ENCODE measurements at places on chromosomes 12 and 14.

GRCh38 chr12:131994589-131994988, 44.8 kb downstream of the EP400 start:
- DNase-seq, result no peak

DNA sequence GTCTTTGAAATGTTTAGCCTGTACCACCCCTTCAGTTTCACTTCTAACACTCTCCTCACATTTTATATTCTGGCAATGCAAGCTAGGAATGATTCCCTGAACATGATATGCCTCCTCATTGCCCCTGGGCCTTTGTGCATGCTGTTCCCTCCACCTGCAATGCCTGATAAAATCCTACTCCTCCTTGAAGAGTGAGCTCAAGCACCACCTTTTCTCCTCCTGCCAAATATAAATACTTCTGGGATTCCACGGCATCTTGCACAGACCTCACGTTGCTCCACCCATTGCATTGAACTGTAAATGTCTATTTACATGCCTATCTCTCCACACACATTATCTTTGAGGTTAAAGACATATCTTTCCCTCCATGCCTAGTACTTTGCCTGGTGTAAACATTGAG, 21.1 kb downstream of the NKX2-1 start:
- no peak for DNase-seq

DNA sequence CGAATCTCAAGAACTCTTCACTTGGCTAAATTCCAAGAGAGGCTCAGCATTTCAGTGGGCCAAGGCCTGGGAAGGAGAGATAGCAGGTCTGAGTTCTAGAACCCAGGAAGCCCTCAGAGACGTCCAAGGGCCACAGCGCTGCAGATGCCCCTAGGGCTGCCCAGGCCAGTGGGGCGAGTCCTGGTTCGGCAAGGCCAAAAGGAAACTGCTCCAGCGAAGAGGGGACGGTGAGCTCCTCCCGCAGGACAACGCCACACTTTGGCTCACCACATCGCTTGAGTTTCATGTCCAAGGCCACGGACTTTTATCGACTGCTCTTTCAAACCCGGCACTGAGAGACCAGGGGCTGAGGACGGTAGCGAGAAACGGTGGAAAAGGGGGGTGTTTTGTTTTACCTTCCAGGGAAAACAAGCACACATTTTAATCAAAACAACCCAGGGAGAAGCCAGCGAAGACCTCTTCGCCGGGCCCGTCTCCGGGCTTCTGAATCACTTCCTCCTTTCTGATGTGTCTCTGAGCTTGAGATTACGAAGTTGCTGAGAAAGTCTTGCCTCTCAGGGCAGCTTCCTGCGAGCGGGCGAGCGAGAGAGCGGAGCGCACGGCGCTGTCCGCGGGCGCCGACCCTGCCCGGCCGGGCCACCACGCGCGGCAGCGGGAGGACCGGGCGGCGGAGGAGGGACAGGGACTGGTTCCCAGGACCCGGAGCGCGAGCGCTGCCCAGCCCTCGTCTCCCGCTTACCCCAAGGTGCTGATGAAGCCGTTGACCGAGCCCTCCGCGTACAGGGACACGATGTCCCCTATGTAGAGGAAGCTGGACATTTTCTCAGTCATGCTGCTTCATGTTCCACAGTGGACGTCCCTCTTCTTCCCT, 808 bp downstream of the ITPR2 start:
- DNase-seq, result peak; percentile 37

- DNase-seq, result no peak
These were observed 31.0 kb downstream of the TMEM116 start for GRCh38 chr12:111981987-111982386.

- no peak for DNase-seq
These were observed 6.8 kb upstream of the SIVA1 start for GRCh38 chr14:104746071-104746545.

- no peak for DNase-seq
These were observed 75.0 kb upstream of the DYRK2 start for GRCh38 chr12:67573566-67573965.

DNA sequence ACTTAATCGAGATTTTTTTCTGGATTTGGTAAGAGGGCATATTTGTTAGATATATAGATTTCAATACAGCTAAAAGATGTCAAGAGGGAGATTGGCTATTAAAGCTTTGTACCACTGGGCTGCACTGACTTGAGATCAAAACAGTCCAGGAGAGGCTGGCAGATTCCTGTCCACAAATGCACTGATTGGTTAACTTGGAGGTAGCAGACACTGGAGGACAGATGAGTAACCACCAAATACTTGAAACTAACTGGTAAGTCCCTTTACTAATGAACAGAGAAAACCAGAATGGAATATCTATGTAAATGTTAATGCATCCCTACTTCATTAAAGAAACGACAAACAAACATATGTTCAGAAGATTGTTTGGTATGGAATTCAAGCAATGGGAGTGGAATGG, 416.6 kb downstream of the LRIG3 start:
- no peak for DNase-seq

- no peak for DNase-seq
These were observed 25.2 kb downstream of the WNK1 start for GRCh38 chr12:777550-778047.

GRCh38 chr12:78118036-78118435, 287.3 kb downstream of the NAV3 start:
- no peak for DNase-seq

DNA sequence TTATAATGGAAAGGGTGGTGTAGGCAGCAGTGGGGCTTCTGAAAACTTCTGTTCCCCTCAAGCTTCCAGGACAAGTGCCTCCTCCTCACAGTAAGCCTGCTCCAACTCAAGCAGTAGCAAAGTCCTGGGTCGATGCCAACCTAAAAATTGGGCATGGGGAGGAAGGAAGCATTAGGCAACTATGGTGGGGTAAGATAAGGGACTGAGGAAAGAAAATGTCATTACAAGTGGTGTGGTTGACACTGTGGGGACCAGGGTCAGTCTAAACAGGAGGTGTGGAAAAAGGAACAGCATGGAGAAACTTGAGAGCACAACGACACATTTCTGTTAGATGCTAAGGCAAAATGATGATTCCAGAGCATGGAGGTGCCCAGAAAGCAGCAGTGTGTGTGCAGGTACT, 34.9 kb downstream of the WIF1 start:
- no peak for DNase-seq

GRCh38 chr12:57488402-57489156, 711 bp downstream of the MARS1 start:
- no peak for DNase-seq

DNA sequence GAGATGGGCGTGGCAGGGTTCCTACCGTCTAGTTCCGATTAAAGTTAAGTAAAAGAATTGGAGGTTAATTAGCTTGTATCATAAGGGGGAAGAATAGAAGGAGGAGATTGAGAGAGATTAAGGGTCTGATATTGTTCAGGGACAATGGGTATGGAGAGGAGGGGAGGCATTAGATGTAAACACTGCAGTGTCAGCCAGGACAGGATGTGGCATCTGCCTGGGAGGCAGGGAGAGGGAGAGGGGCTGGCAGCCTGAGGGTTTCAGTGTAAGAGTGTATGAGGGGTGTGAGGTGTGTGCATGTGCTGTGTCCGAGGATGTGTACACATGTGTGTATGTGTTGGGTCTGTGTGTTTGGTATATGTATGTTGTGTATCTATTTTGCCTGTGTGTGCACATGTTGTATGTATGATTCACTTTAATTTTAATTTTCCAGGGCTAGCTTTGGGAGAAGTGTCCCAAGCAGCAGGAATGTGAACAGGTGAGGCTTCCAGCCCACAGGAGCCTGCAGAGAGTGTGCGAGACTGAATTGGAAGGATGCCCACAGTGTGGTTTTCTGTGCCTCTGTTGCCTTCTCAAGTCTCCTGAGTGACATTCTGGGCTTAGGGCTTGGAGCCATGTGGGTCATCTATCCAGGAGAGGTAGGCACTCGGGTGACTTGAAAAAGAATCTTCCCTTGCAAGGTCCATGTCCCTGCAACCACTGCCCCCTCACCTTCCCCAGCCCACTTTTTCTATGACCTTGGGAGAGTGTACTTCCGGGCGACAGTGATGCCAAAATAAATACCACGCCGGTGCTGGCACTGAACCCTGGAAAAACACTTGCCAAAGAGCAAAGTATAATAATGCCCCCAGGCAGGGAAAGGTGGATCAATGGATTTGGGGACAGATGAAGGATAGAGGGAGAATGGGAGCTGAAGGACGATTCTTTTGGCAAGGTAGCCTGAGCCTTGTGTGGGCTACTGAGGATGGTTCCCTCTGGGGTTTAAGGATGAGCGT, 36.8 kb upstream of the DCD start:
- peak; percentile 53 for DNase-seq

GRCh38 chr14:105582639-105583038, 56.3 kb downstream of the TMEM121 start:
- DNase-seq, result no peak

- no peak for DNase-seq
These were observed 216.4 kb downstream of the LRIG3 start for GRCh38 chr12:58703866-58704265.

- DNase-seq, result no peak
These were observed 650 bp downstream of the HEBP1 start for GRCh38 chr12:12999271-12999958.

DNA sequence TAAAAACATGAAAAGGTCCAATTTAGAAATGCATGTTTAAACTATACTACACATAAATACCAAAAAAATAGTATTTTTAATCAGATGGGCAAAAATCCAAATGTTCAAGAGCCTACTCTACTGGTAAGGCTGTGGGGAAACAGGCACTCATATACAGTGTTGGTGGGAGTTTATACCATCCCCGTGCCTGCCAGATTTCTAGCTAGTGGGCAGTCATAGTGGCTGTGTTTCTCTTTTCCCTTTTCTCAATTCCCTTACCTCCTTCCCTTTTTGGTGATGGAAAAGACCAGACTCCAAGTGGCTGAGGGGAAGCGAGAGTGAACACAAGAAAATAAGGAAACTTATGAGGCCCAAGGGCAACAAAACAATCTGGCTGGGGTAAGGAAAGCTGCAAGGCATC, 14.7 kb downstream of the ZNF641 start:
- no peak for DNase-seq

GRCh38 chr14:85129921-85130320, 400.0 kb upstream of the FLRT2 start:
- no peak for DNase-seq

DNA sequence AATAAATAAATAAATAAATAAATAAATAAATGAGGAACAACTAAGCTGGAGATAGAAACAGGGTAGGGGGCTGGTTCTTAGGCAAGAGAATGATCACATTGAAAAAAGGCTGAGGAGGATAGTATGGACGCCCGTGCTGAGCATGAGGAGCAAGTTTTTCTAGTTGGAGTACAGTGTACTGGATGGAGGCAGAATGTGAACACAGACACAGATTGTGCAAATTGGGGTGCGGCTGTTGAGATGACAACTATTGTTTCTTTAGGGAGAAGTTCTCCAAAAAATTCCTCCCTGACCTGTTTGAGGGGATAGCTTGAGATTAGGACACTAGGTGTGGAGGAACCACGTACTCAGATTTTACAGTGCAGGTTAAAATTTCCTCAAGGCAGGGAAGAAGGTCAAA, 979 bp upstream of the BIN2 start:
- DNase-seq, result no peak

DNA sequence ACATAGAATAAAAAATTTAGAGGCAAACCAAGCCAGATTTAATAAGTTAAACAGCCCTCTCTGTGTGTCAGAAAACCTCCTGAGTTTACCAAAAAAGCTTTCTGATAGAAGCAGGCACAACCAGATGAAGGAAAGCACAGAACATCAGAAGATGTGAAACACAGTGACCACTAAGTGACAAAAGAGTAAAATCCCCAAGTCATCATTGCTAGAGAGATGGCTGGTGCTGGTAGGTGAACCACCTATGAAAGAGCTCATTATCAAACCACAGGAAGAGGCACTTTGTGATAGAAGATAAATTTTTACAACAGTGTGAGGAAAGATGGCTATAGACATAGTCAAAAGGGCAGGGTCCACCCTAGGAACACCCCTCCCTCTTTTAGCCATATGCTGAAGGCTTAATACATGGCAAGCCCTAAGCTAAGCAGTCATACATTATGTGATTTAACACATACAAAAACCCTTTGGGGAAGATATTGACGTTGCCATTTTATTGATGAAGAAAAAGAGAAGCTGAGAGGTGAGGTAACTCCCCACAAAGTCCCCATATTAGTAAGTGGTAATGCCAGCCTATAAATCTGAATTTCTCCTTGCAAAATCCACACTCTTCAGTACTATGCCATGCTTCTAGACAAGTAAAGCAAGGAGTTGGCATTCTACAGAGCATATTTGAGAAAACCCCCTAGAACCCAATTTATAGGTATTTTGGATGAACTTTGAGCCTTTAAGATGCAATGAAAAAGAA, 449.9 kb downstream of the LRIG3 start:
- no peak for DNase-seq

GRCh38 chr12:72872996-72873395, 600.8 kb downstream of the TRHDE start:
- DNase-seq, result no peak

- no peak for DNase-seq
These were observed 1.3 kb downstream of the CLEC9A start for GRCh38 chr12:10031771-10032175.

DNA sequence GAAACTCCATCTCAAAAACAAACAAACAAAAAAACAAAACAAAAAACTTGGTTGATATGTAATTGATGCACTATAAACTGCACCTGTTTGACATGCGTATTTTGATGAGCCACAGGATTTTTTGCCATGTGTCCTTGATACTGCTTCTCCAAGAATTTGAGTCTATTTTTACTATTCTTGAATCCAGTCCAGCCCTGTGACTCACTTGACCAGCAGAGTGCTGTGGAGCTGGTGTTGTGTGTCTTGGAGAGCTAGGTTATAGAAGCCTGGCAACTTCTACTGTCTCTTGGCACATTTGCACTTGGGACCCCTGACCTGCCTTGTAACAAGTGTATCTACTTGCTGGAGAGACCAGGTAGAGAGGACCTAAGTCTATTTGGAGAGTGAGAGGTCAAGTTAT, 52.0 kb downstream of the KLRG1 start:
- DNase-seq, result no peak

- DNase-seq, result no peak
These were observed 335.1 kb upstream of the OR4E1 start for GRCh38 chr14:22008766-22009165.

DNA sequence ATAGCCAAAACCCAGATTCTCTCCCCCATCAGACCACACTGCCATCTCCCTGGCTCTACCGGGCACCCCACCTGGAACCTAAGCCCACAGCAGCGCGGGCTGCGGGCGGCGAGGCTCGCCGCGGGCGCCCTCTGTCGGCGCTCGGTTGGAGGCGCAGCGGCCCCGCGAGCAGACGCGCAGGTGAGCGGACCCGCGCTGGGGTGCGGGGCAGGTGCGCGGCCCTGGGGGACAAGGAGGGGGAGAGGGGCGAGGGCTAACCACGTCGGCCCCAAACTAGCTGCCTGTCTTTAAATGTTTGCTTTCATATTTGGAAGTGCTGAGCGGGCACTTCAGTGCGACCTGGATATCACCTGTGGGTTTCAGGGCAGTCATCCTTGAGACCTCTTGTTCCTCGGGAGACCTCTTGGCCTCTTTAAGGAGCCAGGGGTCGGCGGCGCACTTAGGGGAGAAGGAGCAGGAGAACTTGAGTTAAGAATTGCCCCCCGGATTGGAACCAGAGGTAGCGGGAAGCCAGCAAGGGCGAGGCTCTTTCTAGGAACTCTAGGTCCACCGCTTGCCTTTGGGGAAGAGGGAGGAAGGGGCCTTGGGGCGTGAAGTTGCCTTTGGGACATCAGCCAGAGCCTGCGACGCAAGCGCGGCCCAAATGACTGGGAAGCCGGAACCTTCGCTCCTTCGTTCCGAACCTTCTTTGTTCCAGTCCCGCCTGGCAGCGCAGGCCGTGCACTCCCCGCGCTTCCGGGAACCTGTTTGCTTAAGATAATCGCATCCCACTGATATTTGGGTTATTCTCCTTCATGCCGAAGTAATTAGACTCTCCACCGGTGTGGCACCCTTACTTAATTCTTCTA, 78.7 kb downstream of the NEDD1 start:
- DNase-seq, result peak; percentile 78

GRCh38 chr12:5377997-5378592, 53.8 kb upstream of the NTF3 start:
- peak; percentile 92 for DNase-seq

Measured in NCI-H345 (cell line).